ENCODE measurements at places on chromosomes 12 and 14.

DNA sequence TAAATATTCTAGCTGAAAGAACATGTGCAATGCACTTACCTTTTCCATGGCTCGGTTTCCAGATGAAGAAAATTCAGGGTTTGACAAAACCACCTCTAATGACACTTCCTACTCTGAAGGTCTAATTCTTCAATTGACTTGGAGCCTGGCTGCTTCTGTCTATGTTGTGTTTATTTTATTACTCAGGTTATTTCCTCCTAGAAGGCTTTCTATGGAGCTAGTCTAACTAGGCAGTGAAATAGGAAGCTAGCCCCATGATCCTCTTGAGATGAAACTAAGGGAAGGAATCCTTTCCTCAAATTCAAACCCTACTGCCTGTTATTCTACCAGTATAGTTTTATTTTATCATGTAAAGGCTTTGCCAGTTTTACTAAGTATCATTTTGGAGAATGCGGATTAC lies 20.9 kb upstream of the IFNG-AS1 start:
- no peak for DNase-seq

DNA sequence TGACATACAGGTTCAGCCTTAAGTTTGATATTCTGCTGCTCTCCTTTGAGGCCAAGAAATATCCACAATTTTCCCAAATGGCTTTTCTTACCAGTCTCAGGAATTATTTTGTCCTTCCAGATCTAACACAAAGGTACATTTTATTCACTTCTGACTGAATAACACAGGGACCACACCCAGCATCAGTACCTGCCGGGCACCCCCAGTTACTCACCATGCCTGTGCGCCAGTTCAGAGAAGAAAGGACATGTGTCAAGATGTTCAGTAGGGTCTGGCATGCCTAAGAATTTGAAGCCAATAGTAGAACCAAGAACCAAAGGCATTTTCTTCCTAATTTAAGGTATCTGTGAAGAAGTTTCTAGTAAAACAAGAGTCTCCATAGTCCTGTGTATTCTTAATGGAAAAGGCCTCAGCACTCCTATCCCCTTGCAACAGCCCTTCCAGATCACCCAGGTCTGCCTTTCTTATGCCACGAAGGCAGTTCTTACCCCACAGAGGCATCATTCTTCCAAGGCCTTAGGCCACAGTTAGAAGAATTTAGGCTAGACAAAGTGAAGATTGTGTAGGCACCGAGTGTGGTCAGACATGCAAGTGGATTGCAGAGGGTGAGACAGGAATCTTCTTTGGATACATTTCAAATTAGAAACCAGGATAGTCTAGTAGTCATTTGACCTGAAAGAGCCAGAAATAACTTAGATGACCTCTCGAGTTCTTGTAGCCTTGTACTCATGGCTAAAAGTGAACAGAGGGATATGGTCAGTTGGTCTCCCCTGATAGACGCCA lies 140.1 kb upstream of the HIF1A start:
- DNase-seq, result no peak

DNA sequence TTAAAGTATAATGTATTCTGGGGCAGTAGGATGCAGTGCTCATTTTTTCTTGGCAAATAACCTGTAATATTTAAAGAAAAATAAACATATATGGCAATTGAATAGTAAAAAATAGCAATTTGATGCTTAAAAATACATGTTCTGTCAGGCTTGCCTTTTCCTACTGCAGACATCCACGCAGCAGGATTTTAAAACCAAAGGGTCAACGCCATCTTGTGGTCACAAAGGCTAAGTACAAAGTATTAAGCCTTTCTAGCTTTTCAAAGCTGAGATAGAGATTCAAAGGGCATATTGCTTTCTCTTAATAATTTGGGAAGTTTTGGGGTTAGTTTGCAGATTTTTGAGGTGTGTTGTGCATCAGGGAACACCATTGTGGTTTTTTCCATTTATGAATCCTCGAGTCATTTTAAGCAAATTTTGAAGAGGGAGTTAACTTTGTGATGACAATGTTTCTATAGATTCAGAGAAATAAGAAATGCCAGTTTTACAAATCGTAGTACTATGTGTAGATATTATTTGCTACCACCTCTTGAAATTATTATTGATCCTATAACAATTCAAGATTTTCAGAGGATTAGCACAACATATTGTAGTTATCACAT lies 4.7 kb upstream of the CCER1 start:
- peak; percentile 45 for DNase-seq

DNA sequence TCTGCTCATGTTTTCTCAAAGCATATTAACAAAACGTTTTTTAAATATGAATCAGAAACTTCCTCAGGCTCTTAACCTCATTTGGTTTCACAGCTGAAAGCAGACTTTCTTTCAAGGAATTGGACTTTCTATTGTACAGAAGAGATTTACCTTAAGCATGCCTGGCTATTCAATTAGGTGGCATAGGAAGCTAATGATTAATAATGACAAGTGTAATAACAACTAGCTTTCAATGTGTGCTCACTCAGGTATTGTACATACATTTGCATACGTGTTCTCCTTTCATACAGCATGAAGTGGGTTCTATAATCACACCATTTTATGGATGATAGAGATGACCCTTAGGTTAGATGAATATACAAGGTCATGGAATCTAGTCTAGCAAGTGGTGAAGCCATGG lies 115.7 kb downstream of the ANO6 start:
- no peak for DNase-seq

GRCh38 chr12:124183172-124183571 lies 111.7 kb upstream of the RFLNA start:
- DNase-seq, result no peak

GRCh38 chr12:42776396-42776795 lies 186.8 kb upstream of the PRICKLE1 start:
- no peak for DNase-seq

GRCh38 chr12:94326727-94327126 lies 132.9 kb downstream of the CEP83 start:
- DNase-seq, result no peak

- DNase-seq, result no peak
Observed at GRCh38 chr14:51596488-51597117, 55.1 kb upstream of the FRMD6 start.

- no peak for DNase-seq
Observed at GRCh38 chr14:32300136-32300535, 29.0 kb upstream of the AKAP6 start.

All from HuH-7 (cell line).